ENCODE measurements at places on chromosomes 4 and X.

GRCh38 chrX:12149670-12150407 lies 11.6 kb downstream of the FRMPD4 start:
- no peak for DNase-seq

GRCh38 chr4:7553280-7553679 lies 118.5 kb upstream of the PSAPL1 start:
- DNase-seq = no peak

DNA sequence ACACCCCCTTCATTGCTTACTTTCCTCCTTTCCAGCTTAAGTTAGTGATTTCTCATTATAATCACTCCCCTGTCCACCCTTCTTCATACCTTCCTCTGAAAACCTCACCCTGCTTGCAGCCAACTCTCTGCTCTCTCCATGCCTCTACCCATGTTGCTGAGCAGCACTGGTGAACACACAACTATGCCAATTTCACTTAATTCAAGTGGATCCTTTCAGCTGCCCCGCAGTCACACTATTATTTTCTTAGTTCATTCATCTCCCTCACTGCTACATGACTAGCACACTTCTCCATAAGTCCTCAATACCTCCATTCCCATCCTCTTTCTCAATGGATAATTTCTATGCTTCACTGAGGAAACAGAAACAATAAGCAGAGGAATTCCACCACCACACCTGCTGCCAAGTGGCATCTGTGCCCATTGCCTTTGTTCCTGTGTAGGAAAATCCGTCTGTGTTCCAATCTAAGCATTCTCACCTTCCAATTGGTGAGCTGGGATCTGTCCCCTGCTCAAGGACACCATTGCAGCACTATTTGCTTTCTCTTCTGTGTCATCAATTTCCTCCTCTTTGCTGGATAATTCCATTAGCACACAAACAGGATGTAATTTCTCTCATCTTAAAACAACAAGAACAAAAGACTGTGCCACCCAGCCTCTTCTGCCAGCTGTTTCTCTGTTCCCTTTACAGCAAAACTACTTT lies 25.2 kb upstream of the PRSS48 start:
- no peak for DNase-seq

GRCh38 chr4:123972031-123972430 lies 575.4 kb downstream of the SPRY1 start:
- no peak for DNase-seq

GRCh38 chr4:113707048-113707447 lies 54.5 kb downstream of the CAMK2D start:
- DNase-seq = no peak

- no peak for DNase-seq
Observed at GRCh38 chrX:13473442-13474163, 95.8 kb upstream of the EGFL6 start.

- DNase-seq = no peak
Observed at GRCh38 chr4:42280327-42281095, 116.8 kb upstream of the SHISA3 start.

DNA sequence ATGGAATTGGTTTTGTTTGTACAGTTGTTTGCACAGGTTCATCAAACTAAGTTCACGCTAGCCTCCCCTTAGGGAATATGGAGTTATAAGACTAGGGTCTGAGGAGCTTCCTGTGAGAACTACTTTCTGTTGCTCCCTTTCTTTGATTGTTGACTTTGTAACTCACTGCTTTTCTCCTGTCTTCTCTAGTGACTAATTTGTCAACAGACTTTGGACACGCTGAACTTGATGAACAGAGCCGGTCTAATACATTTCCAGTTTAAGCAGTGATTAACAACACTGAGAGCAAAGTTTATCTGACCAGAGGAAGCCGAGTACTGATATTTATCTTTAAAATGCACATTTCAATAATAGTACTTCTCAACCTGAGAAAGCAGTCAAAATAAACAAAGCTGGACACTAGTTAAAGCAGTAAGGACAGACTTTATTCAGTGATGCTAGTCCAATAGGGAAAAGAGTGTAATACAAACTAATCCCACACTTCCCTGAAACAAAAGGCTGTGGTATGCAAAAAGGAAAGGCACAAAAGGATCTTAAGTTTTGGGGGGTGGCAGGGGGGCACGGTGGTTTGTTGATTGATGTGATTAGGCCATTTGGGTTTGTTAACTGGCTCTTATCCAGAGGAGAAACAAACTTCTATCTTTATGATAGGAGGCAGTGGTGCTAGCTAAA lies 2.7 kb upstream of the NUDT9 start:
- peak; percentile 75 for DNase-seq

GRCh38 chrX:118225711-118226428 lies 109.3 kb upstream of the KLHL13 start:
- DNase-seq = peak; percentile 68

- DNase-seq = no peak
Observed at GRCh38 chrX:44503560-44503959, 39.1 kb downstream of the FUNDC1 start.

DNA sequence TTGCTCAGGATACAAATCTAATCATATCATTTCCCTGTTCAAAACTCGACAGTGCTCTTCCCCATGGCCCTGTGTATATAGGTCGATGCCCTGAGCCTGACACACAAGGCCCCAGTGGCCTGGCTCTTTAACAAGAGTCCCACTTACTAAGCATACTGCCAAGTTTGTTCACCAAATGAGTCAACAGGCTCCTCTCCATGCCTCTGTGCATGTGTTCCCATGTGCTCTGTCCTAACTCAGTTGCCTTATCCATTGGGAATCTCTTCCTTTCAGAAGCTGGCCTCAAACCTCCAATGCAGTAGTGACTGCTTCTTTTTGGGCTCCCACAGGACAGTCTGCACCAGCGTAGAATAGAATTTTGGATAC lies 18.9 kb upstream of the CXCR3 start:
- no peak for DNase-seq

- no peak for DNase-seq
Observed at GRCh38 chrX:68897118-68897945, 68.5 kb downstream of the EFNB1 start.

DNA sequence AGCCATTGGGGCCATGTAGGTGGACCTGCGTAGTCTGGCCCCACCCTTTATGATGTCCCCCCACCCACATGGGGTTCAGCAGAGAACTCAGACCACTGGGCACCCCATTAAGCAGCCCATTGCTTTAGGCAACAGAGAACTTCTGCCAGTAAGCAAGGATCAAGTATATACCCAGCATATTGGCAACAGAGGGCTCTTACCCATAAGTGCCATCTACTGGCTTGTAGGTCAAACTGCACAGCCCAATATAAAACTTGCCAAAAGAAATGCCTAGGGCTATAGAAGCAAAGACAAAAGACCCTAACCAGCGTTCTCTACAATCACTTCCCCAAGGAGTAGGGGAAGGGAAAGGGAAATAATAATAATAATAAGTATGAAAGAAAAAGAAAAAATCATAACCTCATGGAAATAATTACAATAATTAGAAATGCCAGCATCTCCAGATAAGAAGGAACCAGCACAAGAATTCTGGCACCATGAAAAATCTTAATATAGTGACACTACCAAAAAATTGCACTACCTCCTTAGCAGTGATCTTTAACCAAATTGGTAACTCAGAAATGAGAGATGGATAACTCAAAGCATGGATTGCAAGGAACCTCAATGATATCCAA lies 1090.7 kb downstream of the FAT4 start:
- no peak for DNase-seq

- peak; percentile 95 for DNase-seq
Observed at GRCh38 chr4:189940178-189941004, at the start of gene FRG1. FRG1 (plus strand) TSS chr4:189940872; CDS start chr4:189941010, 138 bp downstream.

DNA sequence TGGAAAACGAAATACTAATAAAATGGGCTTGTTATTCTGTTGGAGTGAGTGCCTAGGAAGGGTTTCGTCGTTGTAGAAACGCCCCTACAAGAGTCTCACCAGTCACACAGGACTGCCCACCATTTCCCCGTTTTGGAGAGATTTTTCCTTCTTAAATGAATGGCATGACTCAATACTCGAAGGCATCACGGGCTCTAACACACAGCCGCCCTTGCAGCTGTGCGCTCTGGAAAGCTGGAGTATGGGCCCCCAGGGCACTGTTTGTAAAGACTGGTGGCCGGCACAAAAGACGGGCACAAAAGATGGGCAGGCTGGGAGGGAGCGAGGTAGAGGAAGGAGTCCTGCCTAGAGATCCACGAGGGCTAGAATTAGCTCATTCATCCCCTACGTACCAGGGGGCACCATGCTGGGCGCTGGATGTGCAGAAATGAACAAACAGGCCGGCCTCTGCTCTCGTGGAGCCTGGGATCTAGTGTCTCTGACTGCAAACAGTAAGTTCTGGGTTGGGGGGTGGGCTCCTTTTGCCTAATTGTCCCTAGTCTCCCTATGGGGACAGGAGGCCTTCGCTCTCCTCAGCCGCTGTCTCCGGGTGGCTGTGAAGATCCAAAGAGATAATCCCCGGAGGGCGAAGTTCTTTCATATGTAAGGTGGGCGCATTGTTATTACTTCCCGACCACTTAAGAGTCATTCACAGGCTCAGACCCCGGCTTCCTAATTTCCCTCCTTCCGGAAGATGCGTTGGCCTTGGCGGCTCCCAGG lies 1.0 kb upstream of the SFRP2 start:
- no peak for DNase-seq

GRCh38 chr4:153257991-153258390 lies 53.7 kb downstream of the TRIM2 start:
- DNase-seq = no peak

GRCh38 chrX:46236411-46236810 lies 308.8 kb downstream of the ZNF674 start:
- no peak for DNase-seq

DNA sequence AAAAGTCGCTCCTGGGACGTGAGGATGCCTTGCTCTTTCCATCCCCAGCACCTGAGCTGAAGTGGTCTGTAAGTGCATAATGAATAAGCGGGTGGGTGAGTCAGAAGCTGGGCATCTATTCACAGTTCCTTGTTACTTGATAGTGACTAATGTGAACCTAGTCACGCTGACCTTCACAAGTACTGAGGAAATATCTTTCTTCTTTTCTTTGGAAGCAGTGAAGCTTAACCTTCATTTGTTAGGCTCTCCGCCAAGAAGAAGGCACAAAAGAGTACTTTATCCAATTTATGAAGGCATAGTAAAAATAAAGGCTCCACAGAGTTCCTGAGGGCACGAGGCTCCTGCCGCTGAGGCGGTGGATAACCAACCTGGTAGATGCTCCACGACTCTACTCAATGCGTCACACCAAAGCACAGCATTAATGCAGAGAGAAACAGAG lies 475.7 kb upstream of the SLIT2 start:
- DNase-seq = peak; percentile 98

- DNase-seq = no peak
Observed at GRCh38 chrX:42818151-42818921, 40.4 kb upstream of the PPP1R2C start.

GRCh38 chr4:1279253-1279652 lies 10.4 kb upstream of the MAEA start:
- DNase-seq = no peak

DNA sequence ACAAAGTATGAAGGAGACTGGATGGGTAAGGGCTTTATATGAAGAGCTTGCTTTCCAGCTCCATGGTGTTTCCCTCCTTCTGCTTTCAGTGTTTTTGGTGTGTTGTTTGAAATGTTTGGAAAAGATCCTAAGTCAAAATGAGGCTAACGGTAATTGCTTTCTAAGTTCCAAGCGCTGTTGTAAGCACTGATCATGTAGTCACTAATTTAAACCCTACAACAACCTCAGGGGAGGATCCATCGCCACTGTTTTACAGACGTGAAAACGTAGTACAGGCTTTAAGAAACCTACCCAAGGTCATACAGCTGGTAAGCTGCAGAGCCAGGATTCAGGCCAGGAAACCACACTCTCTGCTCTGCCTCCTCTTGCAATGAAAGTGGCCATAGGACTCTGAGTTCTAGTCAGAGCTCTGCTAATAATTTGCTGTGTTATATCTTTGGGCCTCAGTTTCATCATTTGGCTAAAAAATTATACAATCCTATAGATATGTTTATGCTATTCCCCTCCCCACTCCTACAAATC lies 102.9 kb upstream of the PGRMC2 start:
- DNase-seq = no peak

DNA sequence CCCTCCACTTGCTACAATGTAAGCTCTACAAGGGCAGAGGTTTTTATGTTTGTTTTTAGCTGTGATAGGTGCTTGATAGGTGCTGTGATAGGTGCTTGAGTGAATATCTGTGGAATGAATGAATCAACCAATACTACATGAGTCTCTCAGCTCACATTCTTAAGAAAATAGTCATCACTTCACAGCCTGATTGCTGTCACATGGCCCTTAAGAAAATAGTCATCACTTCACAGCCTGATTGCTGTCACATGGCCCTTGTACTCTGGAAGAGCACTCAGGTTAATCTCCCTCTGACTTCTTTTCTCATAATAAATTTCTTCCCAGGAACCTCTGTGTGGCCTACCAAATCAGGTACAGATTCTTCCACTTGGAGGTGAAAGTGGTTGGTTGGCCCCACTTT lies 335.2 kb downstream of the TENM3 start:
- DNase-seq = peak; percentile 82

Data from Caki2 (cell line).